Progenitor cell of endocrine pancreas (in vitro differentiated cells): ENCODE measurements at places on chromosomes 6 and 20.

DNA sequence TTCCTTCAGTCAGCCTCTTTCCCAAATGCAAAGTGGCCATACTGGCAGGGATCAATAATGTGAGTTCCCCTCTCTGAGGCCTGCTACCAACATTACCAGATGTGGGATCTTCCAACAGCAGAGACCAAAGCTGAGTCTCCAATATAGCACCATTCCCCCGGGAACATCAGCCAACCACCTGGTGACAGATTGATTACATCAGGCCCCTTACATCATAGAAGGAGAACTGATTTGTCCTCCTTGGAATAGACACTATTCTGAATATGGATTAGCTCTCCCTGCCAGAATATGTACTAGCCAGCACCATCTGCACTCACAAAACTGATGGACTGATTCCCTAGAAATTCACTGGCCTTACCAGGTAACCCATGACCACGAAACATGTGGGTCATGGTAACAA, 61.9 kb upstream of the CARMIL1 start:
- no peak for DNase-seq
- no peak overlapping the region for H3K4me3 ChIP-seq
- H3K36me3 ChIP-seq = no peaks in the 10 kb centered on the region
- no peaks in the 10 kb centered on the region for H3K27me3 ChIP-seq
- H3K27ac ChIP-seq = no peak overlapping the region
- no peaks in the 10 kb centered on the region for H3K4me1 ChIP-seq

DNA sequence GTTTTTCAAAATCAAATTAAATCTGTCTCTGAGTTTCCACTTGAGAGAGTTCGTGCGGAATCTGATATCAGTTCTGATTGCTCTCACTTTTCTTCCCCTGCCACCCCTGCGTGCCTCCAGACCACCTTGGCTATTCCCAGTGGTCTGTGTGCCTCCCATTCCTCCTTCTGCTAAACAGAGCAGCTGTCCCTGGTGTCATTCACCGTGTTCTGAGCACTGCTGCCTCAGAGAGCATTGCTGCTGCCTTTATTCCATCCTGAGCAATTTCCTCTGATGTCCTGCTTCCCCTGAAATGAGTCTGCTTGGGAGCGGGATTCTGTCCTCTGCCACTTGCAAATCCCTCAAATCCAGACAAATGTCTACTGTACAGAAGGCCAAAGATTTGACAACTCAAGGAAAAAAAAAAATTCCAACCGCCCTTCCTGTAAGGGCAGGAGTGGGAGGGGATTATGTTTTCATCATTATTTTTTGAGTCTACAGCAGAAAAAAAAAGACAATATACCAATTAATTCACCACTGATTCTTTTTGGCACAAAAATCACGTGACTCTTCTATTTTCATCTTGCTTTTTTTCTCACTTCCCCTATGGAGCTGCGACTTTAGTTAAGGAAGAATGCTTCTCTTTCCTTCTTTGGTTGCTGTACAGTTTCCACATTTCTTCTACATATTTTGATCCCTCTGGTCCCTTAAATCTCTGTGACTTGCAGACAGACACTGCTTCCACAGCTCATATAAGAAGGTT, 833.0 kb downstream of the EPHA7 start:
- no peaks in the 10 kb centered on the region for H3K27me3 ChIP-seq
- H3K36me3 ChIP-seq = no peaks in the 10 kb centered on the region
- no peak overlapping the region for H3K27ac ChIP-seq
- peaks cover 10% of the 10 kb centered on the region for H3K4me1 ChIP-seq
- no peak for DNase-seq

DNA sequence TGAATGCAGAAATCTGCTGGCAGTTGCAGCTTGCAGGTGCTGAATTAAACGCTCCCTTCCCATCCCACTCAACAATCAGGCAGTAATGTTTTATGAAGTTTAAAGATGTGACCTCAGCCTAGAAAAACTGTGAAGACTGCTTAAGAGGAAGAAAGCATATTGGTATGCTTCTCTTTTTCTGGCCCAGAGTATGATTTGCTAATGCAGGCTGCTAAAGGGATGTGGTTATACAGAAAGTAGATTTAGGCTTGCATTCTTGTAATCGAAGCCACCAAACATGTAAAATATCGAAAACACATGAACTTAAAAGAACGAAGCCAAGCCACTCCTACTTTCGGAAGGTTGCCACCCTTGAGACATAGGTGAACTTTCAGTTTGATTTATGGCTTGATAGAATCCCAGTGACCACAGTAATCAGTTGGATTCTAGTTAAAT, 40.7 kb downstream of the MAP3K5 start:
- H3K27me3 ChIP-seq = peaks cover 3% of the 10 kb centered on the region
- H3K4me1 ChIP-seq = no peaks in the 10 kb centered on the region
- no peak for DNase-seq
- H3K27ac ChIP-seq = no peak overlapping the region
- H3K4me3 ChIP-seq = no peak overlapping the region
- H3K36me3 ChIP-seq = no peaks in the 10 kb centered on the region

GRCh38 chr20:57034001-57034400, 232.4 kb downstream of the BMP7 start:
- no peaks in the 10 kb centered on the region for H3K4me1 ChIP-seq
- no peak overlapping the region for H3K27ac ChIP-seq
- H3K4me3 ChIP-seq = no peak overlapping the region
- peaks cover 43% of the 10 kb centered on the region for H3K27me3 ChIP-seq
- DNase-seq = no peak

DNA sequence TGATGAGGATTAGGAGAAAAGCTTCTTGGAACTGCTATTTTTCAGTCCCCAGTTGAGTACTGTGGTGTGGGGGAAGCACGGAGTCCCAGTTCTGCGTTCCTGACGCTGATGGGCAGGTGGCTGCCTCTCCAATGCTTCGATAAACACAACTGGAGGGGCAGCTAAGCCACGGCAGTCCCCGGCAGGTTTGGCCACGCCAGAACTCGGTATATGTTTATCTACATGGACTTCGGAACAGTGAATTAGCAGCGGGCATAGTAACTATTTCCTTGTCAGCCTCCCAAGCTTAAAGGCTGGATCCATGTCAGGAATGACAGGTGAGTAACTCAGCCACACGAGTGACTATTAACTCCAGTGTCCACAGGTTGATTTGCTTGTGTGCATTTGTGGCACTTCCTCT, 354.4 kb downstream of the ZFAND3 start:
- peaks cover 5% of the 10 kb centered on the region for H3K36me3 ChIP-seq
- peaks cover 39% of the 10 kb centered on the region for H3K4me1 ChIP-seq
- no peak overlapping the region for H3K4me3 ChIP-seq

DNA sequence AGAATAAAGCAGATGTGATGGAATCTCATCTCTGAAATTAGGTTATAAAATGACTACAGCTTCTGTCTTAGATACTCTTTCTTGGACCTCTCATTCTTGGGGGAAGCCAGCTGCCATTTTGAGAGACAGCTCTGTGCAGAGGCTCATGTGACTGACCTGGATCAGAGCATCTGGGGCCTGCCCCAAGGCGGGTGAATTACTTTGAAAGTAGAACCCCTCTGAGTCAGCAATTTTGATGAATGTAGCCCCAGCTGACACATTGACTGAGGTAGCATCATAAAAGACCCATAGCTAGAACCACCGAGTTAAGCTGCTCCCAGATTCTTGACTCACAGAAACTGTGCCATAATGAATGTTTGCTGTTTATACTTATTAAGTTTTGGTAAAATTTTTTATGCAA, 124.5 kb downstream of the THEMIS start:
- no peak overlapping the region for H3K4me3 ChIP-seq
- no peak for DNase-seq
- H3K27me3 ChIP-seq = peaks cover 11% of the 10 kb centered on the region

DNA sequence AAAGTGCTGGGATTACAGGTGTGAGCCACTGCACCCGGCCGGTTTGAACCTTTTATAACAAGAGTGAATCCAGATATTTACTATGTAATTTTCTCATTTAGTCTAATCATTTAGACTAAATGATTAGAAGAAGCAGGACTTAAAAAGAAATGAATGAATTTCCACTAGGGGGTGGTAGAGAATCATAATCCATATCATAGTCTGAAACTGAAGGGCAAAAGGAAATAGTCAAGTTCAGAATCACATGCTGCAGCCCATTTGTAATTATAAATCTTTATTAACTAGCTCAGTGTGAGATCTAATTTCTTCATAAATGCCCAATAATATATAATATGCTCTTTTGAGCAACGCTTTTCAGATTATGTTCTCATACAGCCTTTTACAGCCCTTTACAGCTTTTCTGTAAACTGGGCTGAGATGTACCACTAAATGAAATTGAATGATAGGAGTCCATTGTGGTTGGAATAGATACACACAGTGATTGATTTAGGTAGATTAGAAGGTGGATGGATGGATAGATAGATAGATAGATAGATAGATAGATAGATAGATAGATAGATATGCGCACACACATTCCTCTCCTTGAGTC, 31.8 kb downstream of the PSMB9 start:
- peaks cover 63% of the 10 kb centered on the region for H3K27me3 ChIP-seq
- DNase-seq = no peak
- H3K36me3 ChIP-seq = no peaks in the 10 kb centered on the region
- no peak overlapping the region for H3K27ac ChIP-seq

GRCh38 chr6:142395768-142396231, 94.0 kb downstream of the ADGRG6 start:
- no peaks in the 10 kb centered on the region for H3K27me3 ChIP-seq
- H3K36me3 ChIP-seq = peaks cover 18% of the 10 kb centered on the region
- H3K27ac ChIP-seq = peak overlapping the region; percentile 63
- DNase-seq = no peak
- H3K4me1 ChIP-seq = peaks cover 14% of the 10 kb centered on the region

DNA sequence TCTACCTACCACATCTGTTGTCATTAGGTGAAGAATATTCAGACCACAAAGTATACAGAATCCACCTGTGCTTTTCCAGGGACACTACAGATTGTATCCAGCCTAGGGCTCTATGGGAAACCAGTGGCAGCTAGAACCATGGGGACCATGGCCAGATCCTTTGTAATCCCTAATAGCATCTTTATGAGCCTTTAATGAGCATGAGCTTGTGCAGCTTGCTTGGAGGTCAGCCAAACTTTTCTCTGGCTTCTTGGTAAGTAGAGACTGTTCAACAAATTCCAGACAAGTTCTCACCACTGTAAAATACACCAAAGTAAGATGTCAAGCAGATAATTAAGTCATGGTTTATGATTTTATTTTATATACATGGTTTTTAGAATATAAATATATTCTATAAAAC, 301.6 kb upstream of the ADGRB3 start:
- DNase-seq = no peak
- no peaks in the 10 kb centered on the region for H3K4me1 ChIP-seq
- H3K4me3 ChIP-seq = no peak overlapping the region
- no peaks in the 10 kb centered on the region for H3K36me3 ChIP-seq

DNA sequence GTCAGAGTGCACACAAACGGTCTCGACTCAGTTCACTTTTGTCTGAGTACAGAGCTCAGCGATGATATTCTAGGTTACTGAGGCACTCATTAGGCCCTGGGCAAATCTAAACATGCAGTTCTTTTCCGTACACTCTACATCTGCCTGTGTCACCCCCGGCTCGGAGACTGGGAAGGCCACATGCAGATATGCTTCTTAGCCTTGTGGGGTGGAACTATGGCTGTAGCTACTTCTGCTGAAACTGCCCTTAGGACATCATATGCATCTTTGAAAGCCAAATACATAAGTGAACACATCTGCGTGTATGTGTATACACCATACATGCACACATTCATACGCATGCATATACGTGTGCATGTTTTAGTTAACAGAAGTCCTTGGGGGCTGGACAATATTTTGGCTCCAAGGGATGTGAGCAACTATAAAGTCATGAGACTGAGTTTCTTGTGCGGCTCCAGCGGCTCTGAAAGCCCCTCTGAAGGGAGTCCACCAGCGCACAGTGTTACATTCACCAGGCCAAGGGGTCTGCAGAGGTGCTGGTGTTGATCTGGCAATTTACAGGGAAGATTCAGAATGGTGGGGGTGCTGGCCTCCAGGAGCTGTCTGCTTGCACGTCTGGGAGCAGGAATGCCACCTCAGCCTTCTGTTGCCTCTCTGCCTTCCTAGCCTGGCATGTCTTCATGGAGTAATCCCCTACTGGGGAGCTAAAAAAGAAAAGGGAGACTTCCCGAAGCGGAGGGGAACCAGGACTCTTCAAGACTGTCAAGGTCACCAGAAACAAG, 31.6 kb downstream of the PSMG4 start:
- H3K36me3 ChIP-seq = peaks cover 6% of the 10 kb centered on the region
- H3K4me1 ChIP-seq = no peaks in the 10 kb centered on the region
- DNase-seq = no peak
- no peak overlapping the region for H3K27ac ChIP-seq

DNA sequence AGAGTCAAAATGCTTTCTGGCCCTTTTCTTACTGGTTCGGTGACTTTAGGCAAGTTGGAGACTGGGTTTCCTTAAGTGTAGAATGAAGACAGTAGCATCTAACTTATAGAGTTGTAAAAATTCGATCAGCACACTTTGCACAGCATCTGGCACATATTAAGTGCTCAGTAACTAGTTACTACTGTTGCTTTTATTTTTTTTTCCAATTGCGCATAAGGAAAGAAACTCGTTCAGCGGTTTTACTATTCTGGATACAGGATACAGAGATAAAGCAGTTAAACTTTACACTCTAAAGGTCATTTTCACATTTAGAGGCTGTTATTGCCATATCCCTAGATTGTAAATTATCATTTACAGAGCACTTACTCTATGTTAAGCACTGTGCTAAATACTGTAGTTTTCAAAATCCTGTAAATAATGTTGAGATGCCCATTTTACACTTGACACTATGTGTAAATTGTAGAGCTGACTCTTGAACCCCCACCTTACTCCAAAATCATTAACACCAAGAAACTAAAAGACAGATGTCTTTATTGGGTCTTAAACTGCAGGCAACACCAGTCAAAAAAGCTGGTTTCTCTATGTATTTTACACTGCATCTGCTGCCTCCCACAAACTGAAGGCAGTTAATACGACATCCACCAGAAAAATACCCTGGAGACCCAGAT, 886 bp downstream of the ROMO1 start:
- peaks cover 11% of the 10 kb centered on the region for H3K36me3 ChIP-seq
- peaks cover 28% of the 10 kb centered on the region for H3K4me1 ChIP-seq
- H3K27ac ChIP-seq = peak overlapping the region; percentile 98
- no peak for DNase-seq
- H3K4me3 ChIP-seq = peak overlapping the region; percentile 90
- H3K27me3 ChIP-seq = no peaks in the 10 kb centered on the region

DNA sequence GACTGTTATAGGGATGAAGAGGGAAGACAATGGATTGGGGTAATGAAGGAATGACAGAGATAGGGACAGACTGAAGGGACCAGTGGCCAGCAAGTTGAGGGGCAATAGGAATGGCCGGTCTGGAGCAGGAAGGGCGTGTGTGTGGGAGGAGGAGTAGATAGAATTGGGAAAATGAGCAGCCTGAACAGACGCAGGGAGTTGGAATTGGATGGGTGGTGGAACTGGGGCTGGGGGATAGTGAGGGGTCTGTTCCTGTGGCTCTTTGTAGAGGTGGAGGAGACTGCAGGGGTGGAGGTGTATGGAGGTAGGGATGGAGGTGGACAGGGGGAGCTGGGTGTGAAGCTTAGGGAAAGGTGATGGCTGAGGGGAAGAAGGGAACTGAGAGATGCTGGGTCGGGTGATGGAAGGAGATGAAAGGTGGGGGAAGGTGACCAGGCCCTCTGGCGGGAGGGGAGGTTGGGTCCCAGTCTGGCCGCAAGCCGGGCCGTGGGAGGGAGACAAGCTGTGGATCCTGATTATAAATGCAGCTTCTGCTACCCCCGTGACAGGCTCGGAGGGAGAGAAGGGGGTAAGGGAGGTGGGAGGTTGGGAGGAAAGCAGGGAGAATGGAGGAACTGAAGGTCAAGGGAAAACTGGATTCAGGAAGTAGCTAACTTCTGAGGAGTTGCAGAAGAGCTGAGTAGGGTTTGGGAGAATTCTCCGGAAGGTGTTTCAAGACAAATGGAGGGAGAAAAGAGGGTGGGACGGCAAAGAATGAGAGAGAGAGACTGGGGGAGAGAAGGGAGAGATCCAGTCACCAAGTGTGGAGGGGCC, 5.2 kb downstream of the SYNGAP1 start:
- peaks cover 46% of the 10 kb centered on the region for H3K4me1 ChIP-seq
- H3K4me3 ChIP-seq = peak overlapping the region; percentile 85
- H3K27ac ChIP-seq = peak overlapping the region; percentile 92
- H3K36me3 ChIP-seq = no peaks in the 10 kb centered on the region
